ENCODE measurements at places on chromosomes 5 and 9. TPM values are rescaled to one million over a fixed set of nuclear protein-coding genes. Genes with fewer than 3 reads are reported as not detected.

The FOXD4 gene
- 0.34 TPM for total RNA-seq

The SPAAR gene
- 0.20 TPM for total RNA-seq

The SGCD gene
- total RNA-seq, result 4.1 TPM

The PCDHGB6 gene
- total RNA-seq, result 0.13 TPM

The TMEM252 gene
- total RNA-seq, result not detected

The TAF1L gene
- not detected for total RNA-seq

The NFIB gene
- total RNA-seq, result 10.5 TPM

The SLC6A7 gene
- total RNA-seq, result 0.02 TPM

The ACTBL2 gene
- total RNA-seq, result 0.05 TPM

The SLC6A18 gene
- total RNA-seq, result not detected

The PFN3 gene
- not detected for total RNA-seq

The TAS2R1 gene
- total RNA-seq, result not detected

The ASS1 gene
- total RNA-seq, result 18.7 TPM

The SH3GL2 gene
- 0.05 TPM for total RNA-seq

The FOXD4L4 gene
- 0.04 TPM for total RNA-seq

The DMRT2 gene
- not detected for total RNA-seq

The QRFP gene
- total RNA-seq, result not detected

The STPG3 gene
- total RNA-seq, result not detected

The ELL2 gene
- 32.6 TPM for total RNA-seq

The LRRC70 gene
- 0.15 TPM for total RNA-seq

The DMRT3 gene
- total RNA-seq, result not detected

The SGTB gene
- total RNA-seq, result 7.6 TPM

The TUSC1 gene
- total RNA-seq, result 6.7 TPM

The IFNB1 gene
- not detected for total RNA-seq

The ELOVL7 gene
- 13.5 TPM for total RNA-seq

Measured in A549 treated with dexamethasone at 1 μM for 4 hours (cell line).